ENCODE measurements at places on chromosomes 5 and 9.

DNA sequence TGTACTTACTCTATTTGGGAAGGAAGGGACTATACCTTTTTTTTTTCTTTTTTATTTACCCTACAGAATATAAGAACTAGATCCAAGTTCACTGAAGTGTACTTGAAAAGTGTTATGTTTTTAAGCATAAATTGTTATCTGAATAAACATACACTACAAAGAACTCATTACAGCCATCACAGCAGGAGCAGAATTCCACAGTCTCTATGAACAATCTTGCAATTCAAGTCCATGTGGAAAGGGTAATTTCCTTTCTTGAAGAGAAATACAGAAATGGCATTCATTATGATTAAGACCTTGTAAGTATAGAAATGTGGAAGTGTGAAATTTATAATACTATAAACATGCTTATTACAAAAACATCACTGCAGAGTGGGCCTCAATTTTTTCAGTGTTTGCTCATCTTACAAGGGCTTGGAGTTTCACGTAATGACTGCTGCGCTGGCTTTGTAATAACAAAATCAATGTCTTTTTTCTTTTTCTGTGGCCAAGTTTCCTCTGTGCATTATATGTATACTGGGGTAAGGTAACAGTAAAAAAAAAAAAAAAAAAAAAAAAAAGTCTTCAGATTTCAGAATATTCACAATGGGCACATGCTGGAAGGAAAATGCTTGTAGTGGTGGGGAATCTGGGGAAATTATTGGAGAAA is 77.0 kb upstream of the GNA14 start:
- DNase-seq, result no peak

DNA sequence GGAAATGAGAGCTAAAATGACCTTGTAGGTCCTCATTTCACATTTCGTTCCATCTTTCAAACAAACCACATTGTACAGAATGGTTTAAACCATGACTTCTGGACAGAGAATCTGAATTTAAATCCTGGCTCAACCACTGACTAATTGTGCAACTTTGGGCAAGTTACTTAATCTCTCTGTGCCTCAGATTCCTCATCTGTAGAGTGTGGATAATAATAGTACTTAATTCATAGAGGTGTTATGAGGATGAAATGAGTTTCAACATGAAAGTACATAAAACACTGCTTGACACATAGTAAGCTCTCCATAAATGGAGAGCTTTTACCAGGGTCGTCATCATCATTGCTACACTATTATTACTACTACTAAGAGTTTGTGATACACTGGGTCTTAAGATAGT is 46.3 kb upstream of the FOXE1 start:
- no peak for DNase-seq

DNA sequence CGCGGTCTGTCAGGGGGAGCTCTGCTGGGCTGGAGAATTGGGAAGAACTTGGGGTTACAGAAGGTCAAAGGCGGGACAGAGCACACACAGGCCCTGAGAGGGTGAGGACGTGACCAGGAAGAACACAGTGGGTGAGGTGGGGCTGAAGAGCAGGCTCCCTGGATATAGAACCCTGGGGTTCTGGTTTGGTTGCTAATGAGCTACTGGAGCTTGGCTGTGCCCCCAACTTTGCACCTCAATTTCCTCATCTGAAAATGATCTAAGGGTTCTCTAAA is 83.8 kb downstream of the PRRT1B start:
- DNase-seq, result no peak

GRCh38 chr9:122340161-122340560 is 30.7 kb upstream of the PTGS1 start:
- no peak for DNase-seq

DNA sequence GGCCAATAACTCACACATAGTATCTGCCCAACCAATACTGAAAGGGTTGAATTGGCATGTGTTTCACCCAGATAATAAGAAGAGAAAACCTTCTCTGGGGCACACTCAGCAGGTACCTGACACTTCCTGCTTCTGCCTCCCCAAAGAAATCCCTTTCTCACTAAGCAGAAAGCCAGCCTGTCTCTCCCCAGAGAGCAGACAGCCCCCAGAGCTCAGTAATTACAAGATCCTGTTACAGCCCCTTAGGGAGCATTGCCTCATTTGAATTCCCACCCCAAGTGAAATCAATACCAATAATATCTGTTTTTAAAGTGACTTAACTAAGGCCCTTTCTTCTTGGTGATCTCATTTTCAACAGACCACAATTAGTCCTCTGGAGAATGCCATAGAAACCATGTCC is 38.5 kb upstream of the FOXI1 start:
- no peak for DNase-seq

DNA sequence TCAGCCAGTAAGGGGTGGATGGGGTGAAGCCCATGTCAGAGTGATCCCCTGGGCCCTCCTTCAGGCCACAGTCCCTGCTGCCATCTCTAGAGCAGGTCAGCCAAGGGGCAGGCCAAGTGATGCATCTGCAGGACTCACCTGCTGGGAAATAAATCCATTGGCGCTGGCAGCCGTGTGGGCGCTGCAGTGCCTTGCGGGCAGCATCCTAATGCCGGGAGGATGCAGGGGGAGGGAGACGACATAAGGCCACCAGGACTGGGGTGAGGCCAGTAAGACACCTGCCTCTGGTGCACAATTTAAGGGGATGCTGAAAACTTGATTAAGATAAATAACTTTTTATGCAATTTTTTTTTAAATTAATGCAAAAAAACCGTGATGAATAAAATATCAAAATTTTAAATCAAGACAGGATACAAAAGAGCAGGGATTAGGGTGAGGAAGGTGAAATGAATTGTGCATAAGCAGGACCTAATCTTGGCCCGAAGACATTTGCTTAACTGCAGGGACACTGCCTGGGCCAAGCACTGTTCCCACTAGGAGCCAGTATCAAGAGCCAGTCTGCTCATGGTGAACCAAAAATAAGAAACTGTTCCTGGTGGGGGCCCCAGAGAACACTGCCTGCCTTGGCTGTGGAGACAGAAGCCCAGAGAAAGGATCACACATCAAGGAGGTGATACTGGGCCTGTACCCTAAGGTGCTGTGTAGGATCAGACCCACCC is 67.5 kb upstream of the CPLX2 start:
- no peak for DNase-seq

GRCh38 chr5:36590513-36591286 is 15.7 kb upstream of the SLC1A3 start:
- DNase-seq, result no peak

- no peak for DNase-seq
These were observed 335.9 kb downstream of the MSX2 start for GRCh38 chr5:175060257-175060656.

DNA sequence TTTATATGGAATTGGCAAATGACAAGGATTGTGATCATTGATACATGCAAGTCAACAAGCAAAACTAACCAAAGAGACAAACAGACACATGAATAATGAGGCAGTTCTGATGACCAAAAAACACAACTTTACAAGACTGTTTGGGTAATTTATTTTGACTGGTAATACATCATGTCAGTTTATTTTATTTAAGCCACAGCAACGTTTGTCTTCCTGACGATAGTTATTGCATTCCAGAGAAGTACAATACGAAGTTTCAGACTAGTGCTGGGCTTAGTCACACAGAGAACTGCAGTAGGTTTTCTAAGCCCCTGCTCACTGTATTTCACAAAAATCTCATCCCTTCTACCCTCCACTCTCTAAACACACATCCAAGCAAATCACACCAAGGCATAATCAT is 514.2 kb downstream of the RAB3C start:
- no peak for DNase-seq

- DNase-seq, result no peak
These were observed 21.0 kb downstream of the ISL1 start for GRCh38 chr5:51404255-51404654.

DNA sequence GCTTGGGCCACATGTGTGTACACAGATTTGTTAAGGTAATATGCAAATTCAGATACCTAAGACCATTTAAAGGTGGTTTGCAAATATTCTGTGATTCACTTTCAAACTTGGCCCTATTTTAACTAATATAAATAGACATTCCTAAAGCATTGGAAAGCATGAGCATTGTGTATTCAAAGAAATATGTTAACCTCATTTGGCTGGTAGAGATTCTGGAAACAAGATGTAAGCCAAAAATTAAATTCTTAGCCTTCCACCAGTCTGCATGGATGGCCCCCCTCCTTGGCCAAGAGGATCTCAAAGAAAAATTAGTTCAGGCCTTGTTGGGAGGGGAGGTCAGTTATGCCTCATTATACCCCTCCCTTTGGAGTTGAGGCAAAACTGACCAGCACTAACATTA is 38.7 kb upstream of the C6 start:
- no peak for DNase-seq

DNA sequence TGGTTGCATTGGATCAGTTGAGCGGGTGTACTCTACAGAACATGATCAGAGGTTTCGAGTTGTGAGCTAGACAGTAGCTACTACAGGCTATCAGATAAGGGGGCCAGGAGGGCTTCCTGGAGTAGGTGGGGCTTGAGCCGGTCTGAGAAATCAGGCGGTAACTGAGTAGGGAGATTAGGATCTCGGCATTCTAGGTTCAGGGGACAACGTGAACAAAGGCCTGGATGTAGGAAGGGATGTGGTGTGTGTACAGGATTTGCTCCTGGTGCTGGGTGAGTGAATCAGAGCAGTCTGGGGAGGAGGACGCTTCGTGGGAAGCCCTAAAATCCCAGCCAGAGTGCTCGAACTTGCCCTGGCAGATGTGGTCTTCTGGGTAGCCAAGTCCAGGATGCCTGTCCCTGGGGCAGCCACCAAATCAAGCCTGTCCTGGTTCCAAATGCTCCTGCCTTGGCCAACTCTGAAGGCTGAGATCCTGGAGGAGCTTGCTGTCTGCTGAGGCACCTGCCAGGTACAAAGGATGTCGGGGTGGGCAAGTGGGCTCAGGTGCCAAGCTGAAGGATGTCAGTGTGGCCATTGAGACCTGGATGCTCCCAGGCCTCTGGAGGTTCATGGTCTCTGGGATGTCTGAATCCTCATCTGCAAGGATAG is 33.4 kb downstream of the STC2 start:
- DNase-seq, result no peak

- DNase-seq, result no peak
These were observed 388 bp downstream of the ANKS6 start for GRCh38 chr9:98795970-98796363.

GRCh38 chr5:96565582-96566265 is 96.5 kb upstream of the CAST start:
- no peak for DNase-seq

GRCh38 chr9:73215249-73215648 is 63.6 kb downstream of the ANXA1 start:
- DNase-seq, result no peak

DNA sequence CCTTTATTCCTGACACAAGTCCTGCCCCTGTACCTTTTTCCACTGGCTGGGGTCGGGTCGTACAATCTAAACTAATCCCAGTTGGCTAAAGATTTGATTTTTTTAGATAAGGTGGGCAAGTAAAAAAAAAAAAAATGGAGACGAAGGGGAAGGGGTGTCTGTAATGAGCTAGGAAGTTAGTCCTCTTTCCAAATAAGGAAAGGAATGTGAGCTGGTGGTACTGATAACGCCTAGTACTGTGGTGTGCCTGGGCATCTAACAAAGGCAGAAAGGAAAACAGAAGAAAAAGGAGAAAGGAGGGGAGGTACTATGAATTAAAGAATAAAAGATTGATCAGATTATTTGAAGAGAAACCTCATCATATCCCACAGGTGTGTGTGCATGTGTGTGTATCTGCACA is 21.3 kb downstream of the PRDM9 start:
- no peak for DNase-seq

DNA sequence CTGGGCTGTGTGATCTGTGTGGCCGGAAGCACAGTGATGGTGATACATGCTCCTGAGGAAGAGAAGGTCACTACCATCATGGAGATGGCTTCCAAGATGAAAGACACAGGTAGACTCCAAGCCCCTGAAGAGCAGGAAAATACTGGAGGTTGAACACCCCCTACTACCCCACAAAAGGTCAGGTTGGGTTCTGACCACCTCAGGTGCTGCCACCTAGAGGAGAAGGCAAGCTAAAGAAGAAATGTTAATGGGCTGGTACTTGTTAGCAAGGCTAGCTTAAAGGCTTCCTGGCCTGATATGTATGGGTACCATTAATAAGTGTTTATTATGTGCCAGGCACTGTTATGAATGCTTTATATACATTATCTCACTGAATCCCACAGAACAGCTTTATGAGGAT is 11.7 kb downstream of the NIPAL4 start:
- no peak for DNase-seq

GRCh38 chr9:132409828-132410528 is at the start of gene CFAP77:
TSS of gene CFAP77 (plus strand) at chr9:132410211. CDS start at chr9:132410272, 61 bp downstream.
- peak; percentile 19 for DNase-seq

DNA sequence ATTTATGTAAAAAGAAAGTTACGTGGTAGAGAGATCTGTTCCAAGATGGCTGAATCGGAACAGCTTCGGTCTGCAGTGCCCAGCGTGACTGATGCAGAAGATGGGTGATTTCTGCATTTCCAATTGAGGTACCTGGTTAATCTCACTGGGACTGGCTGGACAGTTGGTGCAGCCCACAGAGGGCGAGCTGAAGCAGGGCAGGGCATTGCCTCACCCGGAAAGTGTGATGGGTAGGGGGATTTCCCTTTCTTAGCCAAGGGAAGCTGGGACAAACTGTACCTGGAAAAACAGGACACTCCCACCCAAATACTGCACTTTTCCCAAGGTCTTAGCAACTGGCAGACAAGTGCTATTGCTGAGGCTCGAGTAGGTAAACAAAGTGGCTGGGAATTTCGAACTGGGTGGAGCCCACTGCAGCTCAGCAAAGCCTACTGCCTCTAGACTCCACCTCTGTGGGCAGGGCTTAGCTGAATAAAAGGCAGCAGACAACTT is 13.1 kb upstream of the HSD17B4 start:
- DNase-seq, result no peak

GRCh38 chr5:55538661-55539060 is 3.9 kb upstream of the PLPP1 start:
- no peak for DNase-seq

- no peak for DNase-seq
These were observed 47.3 kb downstream of the TGFBI start for GRCh38 chr5:136076067-136076466.

DNA sequence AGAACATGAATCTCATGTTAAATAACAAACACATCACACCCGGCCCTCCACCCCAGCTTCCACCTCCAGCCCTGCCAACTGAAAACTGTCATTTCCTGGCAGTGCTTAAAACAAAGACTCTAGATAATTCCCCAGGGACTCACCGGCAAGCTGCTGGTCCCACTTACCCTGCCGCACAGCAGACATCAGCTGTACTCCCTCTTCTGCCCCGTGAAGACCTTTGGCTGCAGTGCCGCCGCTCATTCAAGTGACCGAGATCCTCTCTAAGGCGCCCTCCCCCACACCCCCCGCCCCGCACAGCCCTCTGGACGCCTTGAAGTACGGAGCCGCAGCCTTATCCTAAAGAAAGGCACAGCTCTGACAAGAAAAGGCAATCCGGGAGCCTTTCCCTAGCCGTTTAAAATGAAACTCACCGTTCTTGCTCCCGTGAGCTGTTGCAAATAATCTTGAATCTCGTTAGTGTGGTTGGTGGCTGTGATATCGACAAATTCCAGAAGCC is 434 bp downstream of the GLRX start:
- DNase-seq, result no peak

- no peak for DNase-seq
These were observed 59.3 kb downstream of the ZFAND5 start for GRCh38 chr9:72305707-72306106.
